IMR-90 (cell line): ENCODE measurements at places on chromosomes 4 and X. TPM values are rescaled to one million over a fixed set of nuclear protein-coding genes. Genes with fewer than 3 reads are reported as not detected.

Gene PGAM4
- 0.72 TPM in 1 of 2 replicates, not detected in the other for total RNA-seq

Gene ADAM29
- total RNA-seq, result not detected in 2 replicates

Gene REPS2
- total RNA-seq, result 0.18 and 0.28 TPM in 2 replicates

Gene SORCS2
- 0.28 and 0.36 TPM in 2 replicates for total RNA-seq

Gene HSFX2
- total RNA-seq, result not detected in 2 replicates

Gene SLC2A9
- 0.56 and 0.72 TPM in 2 replicates for total RNA-seq

Gene WDR44
- total RNA-seq, result 11.8 and 18.9 TPM in 2 replicates

Gene HERC3
- 9.5 and 13.1 TPM in 2 replicates for total RNA-seq

Gene SLC4A4
- total RNA-seq, result 16.8 and 23.9 TPM in 2 replicates

Gene OGT
- total RNA-seq, result 65.0 and 80.7 TPM in 2 replicates

Gene SHROOM4
- total RNA-seq, result 2.2 TPM in 2 replicates

Gene PRAF2
- total RNA-seq, result 3.8 and 5.0 TPM in 2 replicates

Gene DOK7
- not detected in 2 replicates for total RNA-seq

Gene TLR10
- not detected in 2 replicates for total RNA-seq

Gene GABRG1
- total RNA-seq, result not detected in 2 replicates

Gene RPS6KA6
- 6.8 and 9.4 TPM in 2 replicates for total RNA-seq

Gene NSUN7
- total RNA-seq, result not detected in 2 replicates

Gene LCORL
- total RNA-seq, result 5.0 and 11.4 TPM in 2 replicates

Gene ADH1C
- total RNA-seq, result not detected in 2 replicates

Gene HMX1
- total RNA-seq, result not detected in 2 replicates

Gene ZAR1
- not detected in 2 replicates for total RNA-seq

Gene RASSF6
- not detected in 2 replicates for total RNA-seq

Gene TRIML2
- 0.18 and 0.28 TPM in 2 replicates for total RNA-seq

Gene CWH43
- total RNA-seq, result not detected in 2 replicates

Gene FAM149A
- total RNA-seq, result 0.54 and 0.83 TPM in 2 replicates
